ENCODE measurements at places on chromosomes 7 and 10.

DNA sequence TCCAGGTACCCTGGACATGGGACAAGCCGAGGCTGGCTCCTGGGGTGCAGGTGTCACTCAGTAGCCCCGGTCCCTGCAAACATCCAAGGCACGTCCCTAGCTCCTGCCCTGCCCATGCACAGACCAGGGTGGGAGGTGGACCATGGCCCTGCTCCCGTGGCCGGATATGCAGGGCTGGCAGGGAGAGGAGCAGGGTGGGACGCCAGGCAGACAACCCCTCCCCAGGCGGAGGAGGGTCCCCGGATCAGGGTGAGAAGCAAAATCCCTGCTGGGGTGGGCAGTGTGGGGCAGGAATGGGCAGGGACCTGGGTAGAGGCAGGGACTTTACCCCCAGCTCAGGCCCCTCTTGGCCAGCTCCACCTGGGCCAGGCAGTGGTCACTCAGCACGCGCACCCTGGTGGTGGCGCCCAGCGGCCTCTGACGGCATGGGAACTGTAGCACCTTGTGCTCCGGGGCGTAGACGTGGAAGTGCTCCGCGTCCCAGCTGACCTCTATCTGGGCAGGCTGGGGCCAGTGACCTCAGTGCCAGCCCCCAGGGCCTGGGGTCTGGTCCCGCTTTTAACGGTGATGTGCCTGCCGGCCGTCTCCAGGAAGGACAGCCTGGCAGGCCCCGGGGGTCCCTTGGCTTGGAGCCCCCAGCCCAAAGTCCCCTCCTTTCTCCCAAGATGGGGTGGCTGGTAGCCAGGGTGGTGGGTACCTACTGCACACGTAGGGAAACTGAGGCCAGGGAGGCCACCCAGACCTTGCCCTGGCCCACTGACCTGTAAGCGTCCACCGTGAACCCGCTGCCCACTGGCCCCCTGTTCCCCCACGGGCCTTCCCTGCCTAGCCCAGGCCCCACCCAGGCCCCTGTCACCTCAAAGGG is 1.2 kb downstream of the GRIFIN start:
- no peak for DNase-seq

DNA sequence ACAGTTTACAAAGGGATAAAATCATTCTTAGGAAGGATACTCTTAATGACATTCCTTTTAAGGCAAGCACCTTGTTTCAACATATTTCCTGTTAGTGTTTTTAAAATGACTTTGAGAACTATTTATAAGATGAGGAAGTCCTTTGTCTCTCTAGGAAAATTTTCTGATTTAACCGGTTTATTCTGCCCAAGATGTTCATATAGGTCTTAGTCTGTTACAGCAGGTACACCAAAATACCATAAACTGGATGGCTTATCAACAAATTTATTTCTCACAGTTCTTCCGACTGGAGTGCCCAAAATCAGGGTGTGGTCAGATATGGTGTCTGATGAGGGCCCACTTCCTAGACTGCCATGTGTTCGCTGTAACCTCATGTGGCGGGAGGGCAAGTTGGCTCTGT is 77.9 kb downstream of the GSAP start:
- DNase-seq: no peak

DNA sequence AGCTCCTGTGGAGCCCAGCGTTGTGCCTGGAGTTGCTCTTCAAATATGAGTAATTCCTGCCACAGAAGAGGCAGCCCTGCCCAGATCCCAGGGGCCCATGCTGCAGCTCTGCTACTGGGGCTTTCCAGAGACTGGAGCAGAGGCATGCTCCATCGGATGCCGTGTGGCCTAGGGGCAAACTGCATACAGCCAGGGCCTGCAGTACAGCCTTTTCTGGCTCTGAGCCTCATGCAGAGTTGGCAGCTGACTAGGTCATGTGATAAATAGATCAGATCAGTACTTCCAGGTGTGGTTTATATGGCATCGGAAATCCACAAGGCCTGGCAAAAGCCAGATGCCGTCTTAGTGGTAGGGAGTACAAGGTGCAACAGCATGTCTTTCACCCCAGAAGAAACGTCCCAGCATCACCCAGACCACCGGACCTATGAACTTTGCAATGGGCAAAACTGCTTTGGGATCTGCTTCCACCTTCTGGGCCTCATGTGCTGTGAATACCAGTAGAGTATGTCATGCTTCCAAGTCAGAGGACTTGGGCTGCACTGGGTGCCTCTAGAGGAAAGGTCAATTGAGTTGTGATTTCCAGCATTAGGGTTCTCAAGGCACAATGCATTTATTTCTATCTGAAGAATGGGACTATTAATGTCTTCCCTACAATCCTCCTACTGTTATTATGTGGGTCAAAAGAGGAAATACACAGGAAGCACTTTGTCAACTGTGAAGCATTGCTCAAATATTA is 250.7 kb upstream of the ZNF32 start:
- DNase-seq: no peak

DNA sequence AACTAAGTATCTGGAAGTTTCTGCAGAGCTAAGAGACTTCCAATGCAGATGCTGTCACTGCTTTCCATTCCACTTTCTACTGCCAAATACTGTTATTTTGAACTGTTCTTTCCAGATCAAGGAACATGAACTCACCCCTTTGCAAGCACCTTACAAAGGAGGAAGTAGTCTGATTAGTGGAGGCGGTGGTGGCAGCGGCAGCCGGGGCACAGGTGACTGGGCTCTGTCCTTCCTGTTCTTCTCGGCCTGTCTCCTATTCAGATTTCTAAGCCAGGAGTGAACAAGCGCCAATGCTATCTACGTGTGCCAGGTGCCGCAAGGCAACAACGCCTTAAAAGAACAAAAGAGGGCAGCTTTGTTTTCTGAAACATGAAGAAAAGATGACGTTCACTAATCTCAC is 44.9 kb downstream of the BEND7 start:
- DNase-seq: no peak

DNA sequence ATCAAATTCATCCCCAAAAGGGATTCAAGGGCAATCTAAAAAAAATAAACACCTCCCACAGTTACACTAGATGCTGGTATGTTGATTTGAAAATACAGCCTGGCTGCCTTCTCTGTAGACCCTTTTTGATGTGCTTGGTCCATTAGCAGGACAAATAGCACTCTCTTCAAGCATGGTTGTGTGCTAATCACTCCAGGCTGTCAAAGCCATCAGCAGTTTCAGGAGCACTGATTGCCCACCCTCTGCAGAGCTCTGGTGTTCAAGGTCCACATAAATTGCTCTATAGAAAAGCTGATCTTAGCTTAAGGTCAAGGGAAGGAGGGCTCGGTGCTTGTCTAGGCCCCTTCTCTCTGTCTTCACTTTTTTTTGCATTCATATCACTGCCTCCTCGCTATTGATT is 35.4 kb downstream of the PRR15 start:
- no peak for DNase-seq

GRCh38 chr10:74011017-74011416 is 13.1 kb downstream of the VCL start:
- DNase-seq: no peak

DNA sequence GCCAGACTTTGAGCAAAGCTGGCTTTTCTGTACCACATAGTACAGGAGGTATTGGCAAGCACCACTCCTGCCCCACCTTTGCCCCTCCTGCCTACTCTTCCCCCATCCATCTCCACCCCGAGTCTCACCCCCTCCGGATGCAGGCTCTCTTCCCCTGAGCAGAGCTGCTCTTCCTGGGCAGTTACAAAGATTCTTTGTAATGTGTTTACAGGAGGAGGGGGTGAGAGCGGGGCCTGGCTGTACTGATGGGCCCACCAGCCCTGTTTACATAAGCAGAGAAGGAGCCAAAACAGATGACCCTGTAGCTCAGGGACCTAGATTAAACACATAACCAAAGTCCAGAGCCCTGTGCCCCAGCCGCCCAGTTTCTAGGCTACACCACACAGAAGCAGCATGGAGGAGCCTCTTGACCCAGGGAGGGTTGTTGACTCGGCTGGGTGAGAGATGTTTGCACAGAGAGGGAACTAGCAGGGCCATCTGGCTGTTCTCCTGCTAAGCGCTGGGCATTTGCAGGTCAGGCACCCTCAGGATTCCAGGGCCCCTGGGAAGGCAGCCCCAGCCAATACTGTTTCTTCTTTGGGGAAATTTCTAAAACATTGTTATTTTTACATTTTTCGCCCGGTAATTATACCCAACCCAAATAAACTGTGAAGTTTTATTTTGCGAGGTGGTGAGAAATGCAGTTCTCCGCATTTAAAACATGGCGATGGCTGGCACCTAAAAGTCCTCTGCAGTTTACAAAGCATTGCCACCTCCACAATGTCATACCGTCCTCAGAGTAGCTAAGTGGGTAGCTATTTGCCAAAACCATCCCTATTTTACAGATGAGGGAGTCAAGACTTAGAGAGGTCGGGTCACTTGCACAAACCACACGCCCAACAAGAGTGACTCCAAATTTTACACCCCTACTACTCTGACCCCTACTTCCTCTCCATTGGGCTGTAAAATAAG is 11.4 kb upstream of the ZKSCAN1 start:
- DNase-seq: no peak

DNA sequence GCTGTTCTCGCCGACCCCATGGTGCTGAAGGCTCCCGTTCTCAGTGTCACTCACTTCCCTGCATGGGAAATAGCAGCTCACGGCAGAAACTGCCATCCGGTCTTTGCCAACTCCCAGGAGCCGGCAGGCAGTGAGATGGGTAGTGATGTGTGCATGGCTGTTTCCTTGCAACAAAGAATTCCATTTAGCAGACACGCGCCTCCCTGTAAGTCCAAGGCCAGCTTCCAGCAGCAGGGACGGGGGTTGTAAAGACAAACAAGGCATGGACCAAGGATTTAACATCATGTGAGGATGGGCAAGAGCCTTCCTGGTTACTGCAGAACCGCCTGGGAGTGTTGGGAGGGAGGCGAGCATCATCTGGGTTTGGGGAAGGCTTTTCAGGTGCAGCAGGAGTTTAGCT is 273.1 kb downstream of the GLRX3 start:
- DNase-seq: no peak

Measured in stimulated activated CD8-positive, alpha-beta memory T cell treated with anti-CD3 and anti-CD28 coated beads, Interleukin-7, amount 100 ng/mL, for 4 hours (primary cell).